ENCODE measurements at places on chromosomes 3 and 15.

DNA sequence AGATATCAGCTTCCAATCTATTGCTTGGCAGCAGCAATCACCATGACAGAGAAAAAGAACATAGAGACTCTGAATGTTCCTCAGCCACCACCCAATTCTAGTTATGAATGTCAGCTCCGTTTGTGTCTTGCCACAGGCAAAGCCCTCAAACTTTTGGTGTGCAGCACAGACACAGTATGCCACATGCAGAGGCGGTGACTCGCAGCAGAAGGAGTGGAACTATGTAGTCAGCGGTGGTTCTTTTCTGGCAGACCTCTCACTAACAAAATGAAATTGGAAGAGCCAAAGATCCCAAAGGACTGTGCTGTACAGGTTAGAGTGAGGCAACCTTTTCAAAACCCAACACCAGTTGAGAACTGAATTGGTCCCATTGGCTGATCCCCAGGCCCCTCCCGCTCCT lies 220.9 kb downstream of the SLC9A9 start:
- DNase-seq: no peak

DNA sequence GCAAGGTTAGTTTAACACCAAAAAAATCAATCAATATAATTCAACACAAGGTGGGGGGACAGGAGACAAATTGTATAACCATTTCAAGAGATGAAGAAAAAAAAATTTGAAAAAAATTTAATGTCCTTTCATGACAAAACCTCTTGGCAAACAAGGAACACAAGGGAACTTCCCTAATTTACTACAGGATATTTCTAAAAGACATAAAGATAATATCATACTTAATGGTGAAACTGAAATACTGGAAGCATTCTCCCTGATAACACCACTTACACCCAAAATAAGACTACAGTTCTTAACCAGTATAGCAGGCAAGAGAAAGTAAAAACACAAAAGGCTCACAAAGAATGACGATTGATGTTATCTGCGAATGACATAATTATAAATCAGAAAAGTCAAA lies 44.7 kb downstream of the IFT57 start:
- no peak for DNase-seq

DNA sequence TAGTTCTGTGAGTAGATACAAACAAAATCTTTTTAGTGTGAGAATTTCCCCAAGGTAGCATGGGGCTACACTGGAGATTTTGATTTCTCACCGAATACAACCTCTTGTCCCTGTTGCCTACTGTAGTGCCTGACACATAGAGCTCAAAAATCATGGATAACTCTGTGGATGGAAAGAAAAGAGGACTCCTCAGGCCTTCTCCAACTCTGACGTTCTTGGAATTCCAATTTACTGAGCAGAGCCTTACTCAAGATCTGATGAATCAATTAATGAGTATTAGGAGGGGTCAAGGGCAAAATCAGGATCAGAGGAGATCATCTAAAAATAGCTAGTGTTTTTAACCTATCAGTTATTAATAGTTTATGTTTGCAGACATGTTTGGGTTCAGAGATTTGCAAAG lies 46.7 kb upstream of the PYDC2 start:
- no peak for DNase-seq

DNA sequence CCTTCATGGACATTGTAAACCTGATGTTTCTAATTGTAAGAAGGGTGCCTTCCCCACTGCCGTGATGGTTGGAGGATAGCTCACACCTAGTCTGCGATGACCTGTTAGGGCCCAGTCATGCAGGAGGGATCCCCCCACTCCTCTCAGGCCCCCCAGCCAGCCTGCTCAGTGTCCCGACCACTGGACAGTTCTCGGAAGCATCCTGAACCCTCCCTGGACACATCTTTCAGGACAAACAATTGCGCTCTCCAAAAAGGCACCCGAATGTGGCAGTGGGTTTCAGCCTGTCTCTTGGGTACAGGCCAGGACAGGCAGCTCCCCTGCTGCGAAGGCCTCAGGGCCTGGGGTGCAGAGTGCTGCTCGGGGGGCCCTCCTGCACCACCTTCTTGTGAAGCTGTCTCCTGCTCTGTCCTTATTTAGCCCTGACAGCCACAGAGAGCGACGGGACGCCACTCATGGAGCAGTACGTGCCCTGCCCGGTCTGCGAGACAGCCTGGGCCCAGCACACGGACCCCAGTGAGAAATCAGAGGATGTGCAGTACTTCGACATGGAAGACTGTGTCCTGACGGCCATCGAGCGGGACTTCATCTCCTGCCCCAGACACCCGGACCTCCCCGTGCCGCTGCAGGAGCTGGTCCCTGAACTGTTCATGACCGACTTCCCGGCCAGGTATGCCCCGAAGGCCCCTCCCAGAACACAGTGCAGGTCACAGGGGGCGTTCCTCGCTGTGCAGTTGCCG lies 132.3 kb downstream of the LRRK1 start:
- DNase-seq: no peak

- DNase-seq: peak; percentile 88
These were observed 50.2 kb downstream of the CRYBG3 start for GRCh38 chr3:97871801-97872524.

DNA sequence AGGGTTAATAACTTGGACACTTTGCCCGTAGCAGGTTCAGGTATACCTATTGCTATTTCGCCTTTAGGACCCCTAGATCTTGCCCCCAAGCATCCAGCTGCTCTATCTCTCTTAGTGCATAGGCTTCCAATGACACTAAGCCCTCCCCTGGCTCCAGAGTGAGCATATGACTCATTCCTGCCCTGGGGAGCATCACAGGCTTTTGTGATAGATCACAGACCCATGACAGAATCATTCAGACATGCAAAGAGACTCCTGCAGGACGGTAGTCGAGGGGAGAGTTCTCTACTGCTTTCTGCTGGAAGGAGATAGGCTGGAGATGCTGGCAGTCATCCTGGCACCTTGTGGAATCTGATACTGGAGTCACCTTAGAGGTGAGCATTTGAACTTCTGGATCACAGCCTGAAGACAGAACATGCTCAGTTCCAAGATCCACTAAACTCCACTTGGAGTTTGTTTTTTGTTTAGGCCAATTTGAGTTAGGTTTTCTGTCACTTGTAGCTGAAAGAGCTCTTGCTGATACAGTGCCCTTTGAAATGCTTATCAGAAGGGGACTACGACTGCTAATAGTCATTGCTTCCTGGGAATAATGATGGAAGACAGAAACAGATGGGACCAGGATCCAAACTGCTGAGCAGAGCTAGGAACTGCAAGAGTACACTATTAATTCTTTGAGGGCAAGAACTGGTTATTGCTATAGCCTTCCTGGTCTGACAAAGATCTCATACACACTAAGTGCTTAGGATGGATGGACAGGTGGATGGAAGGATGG lies 11.0 kb downstream of the LYSMD2 start:
- peak; percentile 73 for DNase-seq

DNA sequence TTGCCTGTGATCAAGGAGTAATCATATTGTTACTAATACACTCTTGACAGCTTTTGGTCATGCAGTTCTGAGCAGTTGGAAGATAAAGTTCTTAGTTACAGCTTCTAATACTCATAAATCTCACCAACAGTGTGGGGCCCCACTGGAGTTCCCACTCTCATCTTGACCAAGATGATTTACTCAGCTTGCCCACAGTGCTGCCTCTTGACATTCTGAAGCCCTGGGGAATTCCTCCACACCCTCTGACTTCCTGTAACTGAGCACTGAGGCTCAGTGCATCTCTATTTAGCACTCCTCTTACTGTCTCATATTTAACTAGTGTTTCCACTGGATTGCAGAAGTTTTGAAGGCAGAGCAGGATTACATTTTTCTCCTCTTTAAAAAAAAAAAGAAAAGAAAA lies 1.9 kb upstream of the ARL6IP5 start:
- peak; percentile 77 for DNase-seq

- no peak for DNase-seq
These were observed 82.2 kb downstream of the RBMS3 start for GRCh38 chr3:29363110-29363509.

GRCh38 chr3:58116985-58117384 lies 93.8 kb downstream of the DNASE1L3 start:
- no peak for DNase-seq

GRCh38 chr3:77329116-77329515 lies 289.2 kb downstream of the ROBO2 start:
- DNase-seq: no peak

DNA sequence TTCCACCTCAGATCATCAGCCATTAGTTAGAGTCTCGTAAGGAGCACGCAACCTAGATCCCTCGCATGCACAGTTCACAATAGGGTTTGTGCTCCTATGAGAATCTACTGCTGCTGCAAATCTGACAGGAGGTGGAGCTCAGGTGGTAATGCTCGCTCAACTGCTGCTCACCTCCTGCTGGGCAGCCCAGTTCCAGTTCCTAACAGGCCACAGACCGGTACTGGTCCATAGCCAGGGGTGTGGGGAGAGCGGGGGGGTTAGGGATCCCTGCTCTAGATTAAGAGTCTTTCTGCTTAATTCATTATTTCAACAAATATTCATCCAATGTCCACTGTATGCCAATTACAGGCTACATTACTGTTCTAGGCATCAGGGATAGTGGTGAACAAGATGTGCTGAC lies 170.4 kb upstream of the KBTBD8 start:
- no peak for DNase-seq

GRCh38 chr3:15681668-15682067 lies 80.1 kb downstream of the BTD start:
- DNase-seq: no peak

DNA sequence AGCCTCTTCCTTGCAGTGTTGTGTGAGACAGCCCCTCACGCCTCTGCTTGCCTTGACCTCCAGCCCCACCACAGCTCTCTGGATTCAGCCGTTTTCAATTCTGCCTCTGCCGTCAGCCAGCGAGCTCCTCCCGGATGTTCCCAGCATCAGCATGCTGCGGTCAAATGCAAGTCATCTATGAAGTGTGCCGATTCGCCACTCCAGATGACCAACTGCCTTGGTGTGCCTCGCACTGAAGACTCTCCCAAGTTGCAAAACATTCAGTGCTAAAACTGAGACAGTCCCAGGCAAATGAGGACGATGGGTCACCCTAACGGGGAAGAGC lies 30.6 kb upstream of the RASA2 start:
- peak; percentile 83 for DNase-seq

GRCh38 chr3:160379628-160380214 lies 19.3 kb downstream of the IFT80 start:
- no peak for DNase-seq

DNA sequence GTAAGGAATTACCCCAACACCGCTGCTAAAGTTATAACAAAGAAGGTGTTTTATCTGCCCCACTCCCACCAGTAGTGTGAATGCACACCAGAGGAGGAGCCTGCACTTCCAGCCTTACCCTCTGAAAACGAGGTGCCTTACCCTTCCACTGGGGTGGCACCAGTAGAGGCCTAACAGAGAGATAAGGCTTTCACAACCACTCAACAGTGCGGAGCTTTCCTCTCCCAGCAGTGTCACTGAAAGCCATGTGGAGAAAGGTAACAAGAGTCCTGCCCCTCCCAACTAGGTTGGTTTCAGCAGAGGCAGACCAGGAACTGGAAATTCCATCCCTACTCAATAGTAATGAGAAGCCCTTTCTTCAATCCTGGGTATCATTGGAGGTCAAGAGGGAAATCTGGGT lies 539.2 kb downstream of the VGLL3 start:
- no peak for DNase-seq

GRCh38 chr3:194312186-194312742 lies 38.9 kb downstream of the CPN2 start:
- no peak for DNase-seq

GRCh38 chr3:71389911-71390573 lies 193.5 kb downstream of the FOXP1 start:
- DNase-seq: no peak

DNA sequence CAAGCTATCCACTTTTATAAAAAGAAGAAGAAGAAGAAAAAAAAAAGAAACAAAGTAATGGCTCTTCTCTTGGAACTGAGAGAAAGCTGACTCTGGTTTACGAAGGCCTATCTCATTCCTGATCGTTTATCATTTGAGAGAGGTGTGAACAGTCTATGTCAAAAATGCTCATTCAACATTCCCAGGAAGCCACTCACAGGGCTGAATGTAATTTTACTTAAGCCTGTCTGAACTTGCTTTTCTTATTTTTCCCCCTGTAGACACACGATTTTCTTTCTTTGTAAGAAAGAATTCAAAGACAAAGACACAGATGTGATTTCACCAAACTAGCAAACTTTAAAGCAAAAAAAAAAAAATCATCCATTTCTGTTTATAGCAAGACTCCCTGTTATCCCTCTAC lies 805.8 kb downstream of the FHIT start:
- DNase-seq: no peak

DNA sequence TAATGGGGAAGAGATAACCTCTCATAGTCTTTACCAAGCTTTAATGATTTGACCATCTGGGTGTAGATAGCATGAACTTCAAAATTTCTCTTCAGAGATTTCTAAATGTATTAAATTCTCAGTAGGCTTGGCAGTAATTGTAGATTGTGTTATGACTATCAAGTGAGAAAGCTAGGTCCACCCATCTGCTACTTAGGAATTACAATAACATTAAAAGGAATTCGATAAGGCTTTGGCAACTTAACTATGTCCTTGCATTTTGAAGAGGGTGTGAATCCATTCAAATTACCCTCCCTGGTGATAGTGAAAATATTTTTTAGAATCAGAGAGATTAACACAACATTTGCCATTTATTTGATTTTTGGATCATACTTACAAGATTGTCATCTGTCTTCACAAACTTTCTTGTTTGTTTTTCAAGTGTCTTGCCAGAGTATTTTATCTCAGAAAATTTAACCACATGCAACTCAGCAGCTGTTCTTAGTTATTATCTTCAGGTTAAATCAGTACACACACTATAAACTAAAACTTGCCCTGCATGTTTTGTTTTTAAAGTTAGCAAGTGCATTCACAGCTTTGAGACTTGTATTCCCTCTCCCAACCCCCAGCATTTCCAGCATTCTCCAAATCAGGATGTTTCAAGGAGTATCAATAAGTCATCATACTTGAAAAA lies 69.6 kb upstream of the COL8A1 start:
- no peak for DNase-seq

DNA sequence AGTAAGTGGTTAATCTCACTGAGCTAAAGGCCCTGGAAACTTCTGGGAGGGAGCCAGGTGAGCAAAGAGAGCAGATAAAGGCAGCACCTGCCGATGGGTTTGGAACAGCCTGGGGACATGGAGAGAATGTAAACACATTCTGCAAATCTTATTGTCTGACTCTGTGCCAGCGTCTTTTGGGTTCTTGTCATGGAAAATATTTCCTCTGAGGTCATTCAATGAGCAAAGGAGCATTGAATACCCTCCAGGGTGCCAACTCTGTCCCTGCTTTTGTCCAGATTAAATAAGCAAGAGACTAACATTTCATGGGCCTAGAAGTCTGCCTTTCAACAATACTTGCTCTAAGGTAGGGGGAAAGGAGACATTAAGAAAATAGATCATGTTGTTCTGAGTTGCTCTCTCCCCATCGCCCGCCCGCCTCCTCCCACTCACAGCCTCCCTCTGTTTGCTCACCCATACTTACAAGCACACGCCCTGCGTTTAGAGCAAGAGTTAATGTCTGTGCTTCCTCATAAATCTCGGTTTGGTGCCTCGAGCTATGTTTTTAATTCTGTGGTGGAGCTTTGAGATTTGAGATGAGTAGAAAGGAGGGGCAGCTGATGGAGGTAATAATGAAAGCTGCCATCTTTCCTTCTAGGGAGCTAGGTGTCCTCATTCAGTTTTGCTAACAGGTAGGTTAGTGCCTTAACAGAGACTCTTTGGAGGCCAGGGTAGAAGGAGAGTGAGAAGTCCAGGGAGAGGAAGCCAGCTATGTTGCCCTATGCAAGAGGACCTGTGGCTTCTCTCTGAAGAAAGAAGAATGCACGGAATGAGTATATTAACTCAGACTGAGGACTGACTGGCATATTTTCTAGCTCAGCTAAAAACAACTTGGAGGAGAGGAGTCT lies 132.9 kb downstream of the TPRG1 start:
- DNase-seq: peak; percentile 34

GRCh38 chr15:60003243-60004008 lies 685 bp upstream of the FOXB1 start:
- DNase-seq: no peak
